ENCODE measurements at places on chromosomes 6 and 20. TPM values are rescaled to one million over a fixed set of nuclear protein-coding genes. Genes with fewer than 3 reads are reported as not detected.

GRCh38 chr20:63968928-63969760 is 586 bp downstream of the ZNF512B start:
- H3K36me3 ChIP-seq = peaks cover 23% of the 10 kb centered on the region
- DNase-seq = no peak

GRCh38 chr6:22451962-22452361 is 117.4 kb upstream of the HDGFL1 start:
- H3K4me1 ChIP-seq = no peaks in the 10 kb centered on the region
- no peaks in the 10 kb centered on the region for H3K27me3 ChIP-seq
- no peak overlapping the region for H3K27ac ChIP-seq
- no peak overlapping the region for H3K4me3 ChIP-seq
- DNase-seq = no peak

GRCh38 chr6:106138151-106138550 is 52.0 kb downstream of the PRDM1 start:
- no peaks in the 10 kb centered on the region for H3K36me3 ChIP-seq
- peaks cover 27% of the 10 kb centered on the region for H3K4me1 ChIP-seq
- no peaks in the 10 kb centered on the region for H3K27me3 ChIP-seq
- DNase-seq = no peak
- H3K27ac ChIP-seq = no peak overlapping the region
- H3K4me3 ChIP-seq = no peak overlapping the region

DNA sequence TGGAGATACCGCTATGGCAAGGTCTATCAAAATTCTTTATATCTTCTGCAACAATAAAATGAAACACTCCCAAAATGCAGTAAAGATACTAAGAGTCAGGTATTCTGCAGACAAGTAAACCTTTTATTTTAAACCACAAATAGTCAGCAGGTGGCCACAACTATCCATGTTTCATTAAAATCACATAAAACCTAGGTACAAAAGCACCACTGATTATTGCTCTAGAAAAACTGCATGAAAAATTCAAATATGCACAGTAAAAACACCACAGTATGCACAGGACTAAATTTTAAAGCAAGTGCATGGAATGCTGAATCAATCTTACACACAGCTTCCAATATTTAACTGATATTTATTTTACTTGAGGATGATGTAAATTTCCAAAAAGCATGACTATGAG is 33.3 kb downstream of the HMGN3 start:
- no peaks in the 10 kb centered on the region for H3K4me1 ChIP-seq
- no peak overlapping the region for H3K4me3 ChIP-seq
- DNase-seq = no peak
- H3K27ac ChIP-seq = no peak overlapping the region
- H3K27me3 ChIP-seq = no peaks in the 10 kb centered on the region

DNA sequence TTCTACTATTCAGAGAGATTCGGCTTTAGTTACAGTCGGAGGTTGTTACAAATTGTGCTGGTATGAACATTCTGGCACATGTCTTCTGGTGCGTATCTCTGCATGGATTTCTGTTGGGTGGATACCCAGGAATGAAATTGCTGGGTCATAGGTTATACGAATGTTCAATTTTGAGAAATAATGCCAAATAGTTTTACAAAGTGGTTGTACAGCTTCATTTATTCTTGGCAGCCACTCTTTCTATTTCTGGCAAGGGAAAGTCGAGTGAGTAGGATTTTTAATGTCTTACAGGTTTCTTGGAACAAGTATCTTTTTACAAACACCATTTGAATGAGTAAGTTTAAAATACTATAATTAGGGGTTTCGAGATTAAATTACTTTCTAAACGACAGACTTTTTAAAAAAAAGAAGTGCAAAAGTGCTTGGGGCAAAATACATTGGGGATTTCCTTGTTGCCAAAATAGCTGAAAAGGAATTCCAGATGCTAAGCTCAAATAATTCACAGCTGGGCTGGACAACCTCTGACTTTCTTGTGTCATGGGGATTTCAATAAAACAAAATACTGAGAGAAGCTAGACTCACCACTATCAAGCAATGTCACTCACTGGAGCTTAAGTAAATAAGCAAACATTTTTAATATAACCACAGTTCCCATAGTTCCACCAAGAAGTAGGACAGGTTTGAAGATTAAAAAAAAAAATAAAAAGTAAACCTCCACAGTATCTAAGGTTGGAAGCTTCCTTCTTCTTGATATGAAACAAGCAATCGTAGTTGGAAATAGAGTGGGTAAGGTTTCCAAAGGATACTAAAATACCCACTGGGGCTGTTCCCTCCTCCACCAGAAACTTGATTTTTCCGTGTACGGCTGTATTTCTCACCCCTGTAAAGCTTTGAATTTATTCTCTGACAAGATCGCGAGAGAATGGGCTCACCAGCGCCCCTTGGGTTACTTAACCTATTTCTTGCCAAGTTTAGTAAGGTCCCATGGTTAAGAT is 21.6 kb upstream of the GFOD1 start:
- peaks cover 4% of the 10 kb centered on the region for H3K27me3 ChIP-seq
- H3K4me1 ChIP-seq = no peaks in the 10 kb centered on the region
- no peaks in the 10 kb centered on the region for H3K36me3 ChIP-seq
- no peak overlapping the region for H3K4me3 ChIP-seq
- DNase-seq = no peak
- no peak overlapping the region for H3K27ac ChIP-seq

The NRSN1 gene
- total RNA-seq = not detected

- DNase-seq = no peak
- H3K4me1 ChIP-seq = no peaks in the 10 kb centered on the region
- H3K36me3 ChIP-seq = no peaks in the 10 kb centered on the region
- H3K4me3 ChIP-seq = no peak overlapping the region
- no peaks in the 10 kb centered on the region for H3K27me3 ChIP-seq
- no peak overlapping the region for H3K27ac ChIP-seq
Measured at GRCh38 chr6:130671577-130671976, 155.6 kb upstream of the SMLR1 start.

DNA sequence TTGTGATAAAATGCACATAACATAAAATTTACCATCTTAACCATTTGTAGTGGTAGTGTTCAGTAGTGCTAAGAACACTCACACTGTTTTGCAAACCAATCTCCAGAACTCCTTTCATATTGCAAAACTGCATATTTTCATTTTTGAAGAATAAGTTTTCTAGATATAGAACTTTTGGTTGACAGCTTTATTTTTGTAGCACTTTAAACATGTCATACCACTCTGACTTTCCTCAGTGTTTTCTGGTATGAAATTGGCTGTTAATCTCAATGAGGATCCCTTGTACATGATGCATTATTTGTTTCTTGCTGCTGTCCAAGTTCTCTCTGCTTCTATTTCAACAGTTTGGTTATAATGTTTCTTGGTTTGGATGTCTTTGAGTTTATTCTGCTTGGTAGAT is 45.1 kb upstream of the MICB start:
- H3K27ac ChIP-seq = no peak overlapping the region
- no peak for DNase-seq
- no peaks in the 10 kb centered on the region for H3K4me1 ChIP-seq
- H3K36me3 ChIP-seq = no peaks in the 10 kb centered on the region
- no peak overlapping the region for H3K4me3 ChIP-seq

DNA sequence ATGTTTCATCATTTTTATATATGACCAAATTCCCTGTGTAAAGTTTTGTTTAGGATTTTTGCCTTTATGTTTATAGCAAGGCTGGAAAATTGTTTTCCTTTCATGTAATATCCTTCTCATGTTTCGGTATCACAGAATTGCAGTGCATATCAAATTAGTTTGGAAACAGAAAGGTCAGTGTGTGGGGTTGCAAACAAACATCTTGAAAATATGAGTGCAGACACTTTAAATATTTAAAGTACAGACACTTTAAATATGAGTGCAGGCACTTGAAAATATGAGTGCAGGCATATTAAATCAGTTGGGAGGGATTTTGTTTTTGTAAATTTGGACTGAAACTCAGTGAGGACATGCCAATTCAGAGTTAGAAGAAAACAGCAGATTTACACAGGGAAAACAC is 6.5 kb downstream of the SLPI start:
- H3K27ac ChIP-seq = no peak overlapping the region
- H3K36me3 ChIP-seq = no peaks in the 10 kb centered on the region
- DNase-seq = no peak
- no peak overlapping the region for H3K4me3 ChIP-seq
- H3K27me3 ChIP-seq = peaks cover 8% of the 10 kb centered on the region

GRCh38 chr20:47317127-47317895 is 39.2 kb downstream of the ZMYND8 start:
- H3K4me1 ChIP-seq = peaks cover 53% of the 10 kb centered on the region
- H3K27me3 ChIP-seq = no peaks in the 10 kb centered on the region
- peak; percentile 40 for DNase-seq
- no peak overlapping the region for H3K4me3 ChIP-seq
- peaks cover 6% of the 10 kb centered on the region for H3K36me3 ChIP-seq
- peak overlapping the region; percentile 42 for H3K27ac ChIP-seq

DNA sequence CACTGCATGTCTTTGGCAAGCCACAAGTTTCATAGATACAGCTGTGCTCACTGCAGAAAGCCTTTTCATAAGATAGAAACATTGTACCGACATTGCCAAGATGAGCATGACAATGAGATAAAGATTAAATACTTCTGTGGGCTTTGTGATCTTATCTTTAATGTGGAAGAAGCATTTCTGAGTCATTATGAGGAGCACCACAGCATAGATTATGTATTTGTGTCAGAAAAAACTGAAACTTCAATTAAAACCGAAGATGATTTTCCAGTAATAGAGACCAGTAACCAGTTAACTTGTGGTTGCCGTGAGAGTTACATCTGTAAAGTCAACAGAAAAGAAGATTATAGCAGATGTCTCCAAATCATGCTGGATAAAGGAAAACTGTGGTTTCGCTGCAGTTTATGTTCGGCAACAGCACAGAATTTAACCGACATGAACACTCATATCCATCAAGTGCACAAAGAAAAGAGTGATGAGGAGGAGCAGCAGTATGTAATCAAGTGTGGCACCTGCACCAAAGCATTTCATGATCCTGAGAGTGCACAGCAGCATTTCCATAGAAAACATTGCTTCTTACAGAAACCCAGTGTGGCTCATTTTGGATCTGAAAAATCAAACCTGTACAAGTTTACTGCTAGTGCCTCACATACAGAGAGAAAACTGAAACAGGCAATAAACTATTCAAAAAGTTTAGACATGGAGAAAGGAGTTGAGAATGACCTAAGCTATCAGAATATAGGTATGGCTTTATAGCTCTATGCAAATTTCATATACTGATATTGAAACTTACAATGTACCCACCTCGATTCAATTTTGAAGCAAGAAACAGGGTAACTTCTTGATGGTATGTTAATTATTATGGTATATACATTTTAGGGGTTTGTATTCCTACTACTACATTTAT is 23.9 kb upstream of the BAG2 start:
- H3K27ac ChIP-seq = no peak overlapping the region
- no peak overlapping the region for H3K4me3 ChIP-seq
- peaks cover 42% of the 10 kb centered on the region for H3K36me3 ChIP-seq
- no peaks in the 10 kb centered on the region for H3K27me3 ChIP-seq
- no peaks in the 10 kb centered on the region for H3K4me1 ChIP-seq

The GNAS-AS1 gene
- total RNA-seq = not detected

The TSBP1 gene
- total RNA-seq = not detected

DNA sequence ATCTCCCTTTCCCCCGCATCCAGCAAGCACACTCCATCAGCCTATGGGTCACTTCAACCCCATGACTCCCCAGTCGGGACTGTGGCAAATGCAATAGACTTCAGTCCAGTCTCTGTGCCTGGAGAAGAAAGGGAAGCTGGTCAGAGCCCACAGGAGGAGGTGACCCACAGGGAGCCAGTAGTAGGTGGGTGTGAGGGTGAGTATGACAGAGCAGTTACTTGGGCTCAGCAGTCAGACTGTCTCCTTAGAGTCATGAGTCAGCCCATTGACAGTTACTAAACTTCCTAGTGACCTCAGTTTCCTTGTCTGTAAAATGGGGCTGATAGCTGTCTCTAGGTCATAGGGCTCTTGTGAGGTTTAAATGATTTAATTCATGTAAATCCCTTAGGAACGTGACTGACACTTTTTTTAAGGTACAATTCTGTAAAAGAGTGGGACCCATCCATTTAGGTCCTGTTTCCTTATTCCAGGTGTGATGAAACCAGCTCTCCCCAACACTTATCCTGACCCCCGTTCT is 33.9 kb upstream of the HLA-C start:
- no peak overlapping the region for H3K27ac ChIP-seq
- peaks cover 18% of the 10 kb centered on the region for H3K4me1 ChIP-seq
- peaks cover 4% of the 10 kb centered on the region for H3K27me3 ChIP-seq
- no peak overlapping the region for H3K4me3 ChIP-seq
